ENCODE measurements at places on chromosomes 6 and 20. TPM values are rescaled to one million over a fixed set of nuclear protein-coding genes. Genes with fewer than 3 reads are reported as not detected.

DNA sequence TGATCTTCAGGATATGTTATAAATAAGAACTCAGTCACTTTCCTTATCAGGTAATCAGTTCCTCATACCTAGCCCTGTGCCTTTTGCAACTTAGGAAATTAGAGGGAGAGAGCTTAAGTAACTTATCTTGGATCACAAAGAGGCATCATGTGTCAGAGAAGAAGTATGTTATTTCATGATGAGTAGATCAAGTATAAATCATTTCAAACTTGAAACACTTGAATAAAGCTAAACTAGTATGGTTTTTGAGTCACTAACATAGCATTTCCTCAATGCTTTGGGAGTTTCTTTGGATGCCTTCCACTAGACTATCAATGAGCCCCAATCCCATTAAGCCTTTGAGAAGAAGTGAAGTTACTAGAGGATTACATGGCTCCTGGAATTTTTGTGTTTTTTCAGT is 102.6 kb upstream of the TNFAIP3 start:
- DNase-seq, result no peak

DNA sequence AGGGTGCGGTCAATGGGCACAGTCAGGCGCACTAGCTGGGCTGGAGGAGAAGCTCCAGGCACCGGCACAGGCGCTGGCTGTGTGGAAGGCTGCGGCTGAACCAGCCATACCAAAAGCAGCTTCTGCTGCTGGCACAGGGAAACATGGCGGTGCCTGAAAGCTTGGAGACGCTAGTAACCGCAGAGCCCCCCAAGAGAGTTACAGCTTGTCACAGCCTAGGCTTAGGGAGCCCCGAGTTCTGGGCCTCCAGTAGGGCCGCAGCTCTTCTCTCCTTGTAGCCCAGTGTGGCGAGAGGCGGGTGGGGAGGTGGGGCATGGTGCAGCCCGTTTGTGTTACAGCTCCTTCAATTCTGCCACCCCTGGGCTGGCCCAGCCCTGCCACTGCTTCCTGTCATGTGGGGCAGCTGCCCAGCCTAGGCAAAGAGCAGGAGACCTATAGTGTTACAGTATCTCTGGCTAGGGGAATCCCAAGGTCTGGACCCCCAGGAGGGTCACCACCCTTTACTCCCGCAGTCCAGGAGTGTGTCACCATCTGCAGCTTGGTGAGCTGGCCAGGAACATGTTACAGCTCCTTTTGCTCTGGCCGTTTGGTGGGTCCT is 58.6 kb upstream of the MANEA start:
- DNase-seq, result no peak

CCN5 gene
- not detected for total RNA-seq

MCHR2 gene
- not detected for total RNA-seq

GRCh38 chr6:107642095-107642860 is 152.4 kb downstream of the SOBP start:
- no peak for DNase-seq

HMGA1 gene
- 90.0 TPM for total RNA-seq

DNA sequence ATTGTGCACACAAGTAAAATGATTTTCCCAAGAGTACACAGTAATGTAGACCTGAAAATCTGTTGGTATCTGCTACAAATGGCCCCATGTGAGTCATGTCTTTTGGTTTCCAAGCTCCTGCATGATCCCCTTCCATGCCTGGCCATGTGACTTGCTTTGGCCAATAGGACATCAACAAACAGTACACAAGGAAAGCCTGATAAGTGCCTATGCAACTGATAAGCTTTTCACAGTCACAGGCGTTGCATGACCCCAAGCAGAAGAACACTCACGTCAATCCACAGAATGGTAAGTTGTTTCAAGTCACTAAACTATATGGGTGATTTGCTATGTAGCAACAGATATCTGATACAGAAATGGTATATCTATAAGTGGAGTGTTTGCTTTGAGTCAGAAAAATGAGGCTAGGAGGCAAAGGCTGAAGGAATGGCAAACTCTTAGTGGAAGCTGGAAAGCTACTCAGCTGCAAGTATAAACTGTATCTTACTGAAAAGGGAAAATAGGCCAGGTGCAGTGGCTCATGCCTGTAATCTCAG is 160.1 kb upstream of the BEND3 start:
- no peak for DNase-seq

GRCh38 chr6:20866935-20867703 is 332.9 kb downstream of the CDKAL1 start:
- no peak for DNase-seq

FBXO5 gene
- total RNA-seq, result 50.2 TPM

- no peak for DNase-seq
Observed at GRCh38 chr6:53059648-53060589, 5.3 kb upstream of the FBXO9 start.

GRCh38 chr6:85323435-85324040 is 126.3 kb upstream of the NT5E start:
- peak; percentile 67 for DNase-seq

DOK5 gene
- 0.85 TPM for total RNA-seq

GRCh38 chr20:60543598-60543997 is 585.4 kb downstream of the CDH26 start:
- no peak for DNase-seq

DNA sequence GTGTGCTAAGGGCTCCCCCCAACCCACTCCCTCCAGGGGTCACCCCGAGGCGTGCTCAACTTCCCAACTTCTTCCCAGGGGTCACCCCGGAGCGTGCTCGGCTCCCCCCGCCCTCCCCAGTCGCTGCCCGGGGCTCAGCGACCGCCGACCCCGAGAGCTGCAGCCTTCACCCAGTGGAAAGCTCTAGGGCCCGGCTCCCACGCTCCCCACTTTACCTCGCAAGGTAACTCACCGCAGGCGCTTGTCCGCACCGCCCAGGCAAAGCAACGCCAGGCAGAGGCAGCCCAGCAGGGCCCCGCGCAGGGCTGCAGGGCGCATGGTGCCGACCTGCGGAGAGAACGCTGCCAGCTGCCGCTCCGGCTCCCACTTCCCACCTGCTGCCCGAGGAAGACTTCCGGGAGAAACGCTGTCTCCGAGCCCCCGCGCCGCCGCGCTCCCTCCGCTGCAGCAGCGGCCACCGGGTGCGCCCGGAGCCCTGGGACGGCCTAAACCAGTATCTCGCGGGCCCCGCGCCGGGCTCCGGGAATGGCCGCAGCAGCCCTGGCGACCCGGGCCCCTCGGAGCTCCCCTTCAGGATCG is 396 bp downstream of the RNASET2 start:
- DNase-seq, result no peak

TLDC2 gene
- 0.42 TPM for total RNA-seq
